ENCODE measurements at places on chromosomes 3 and 15. TPM values are rescaled to one million over a fixed set of nuclear protein-coding genes. Genes with fewer than 3 reads are reported as not detected.

Gene VEPH1
- 1.0 TPM for polyA plus RNA-seq

Gene ADAMTS9
- polyA plus RNA-seq: 91.2 TPM

Gene CCR1
- polyA plus RNA-seq: 2.6 TPM

Gene PPP1R14D
- polyA plus RNA-seq: not detected

Gene FGF7
- polyA plus RNA-seq: 31.6 TPM

Gene EID1
- 213 TPM for polyA plus RNA-seq

Gene RARRES1
- polyA plus RNA-seq: 3.3 TPM

Gene TMCO5A
- polyA plus RNA-seq: not detected

Gene APBA2
- 4.8 TPM for polyA plus RNA-seq

Gene CAND2
- polyA plus RNA-seq: 25.0 TPM

Gene TLE3
- polyA plus RNA-seq: 24.9 TPM

Gene HHATL
- polyA plus RNA-seq: 33.4 TPM

Gene SUSD5
- 1.4 TPM for polyA plus RNA-seq

Gene INSYN1
- polyA plus RNA-seq: 14.0 TPM
